Purkinje cell (primary cell): ENCODE measurements at places on chromosomes 12 and 14. TPM values are rescaled to one million over a fixed set of nuclear protein-coding genes. Genes with fewer than 3 reads are reported as not detected.

Gene GPR162
- 3.8 and 14.6 TPM in 2 replicates for polyA plus RNA-seq

Gene GPATCH2L
- polyA plus RNA-seq: 15.3 and 22.5 TPM in 2 replicates

Gene FAM186B
- 0.24 TPM in 1 of 2 replicates, not detected in the other for polyA plus RNA-seq

Gene IAPP
- not detected in 2 replicates for polyA plus RNA-seq

Gene MYH7
- not detected in 2 replicates for polyA plus RNA-seq

Gene KRT7
- polyA plus RNA-seq: not detected in 2 replicates

Gene GARIN6
- 0.91 and 2.3 TPM in 2 replicates for polyA plus RNA-seq

Gene CIROP
- not detected in 2 replicates for polyA plus RNA-seq

Gene ARHGEF40
- polyA plus RNA-seq: 4.0 and 6.3 TPM in 2 replicates

Gene CACNA1C
- polyA plus RNA-seq: 0.39 and 1.1 TPM in 2 replicates

Gene RHEBL1
- 5.3 and 6.9 TPM in 2 replicates for polyA plus RNA-seq

Gene SSPN
- polyA plus RNA-seq: 4.0 and 6.6 TPM in 2 replicates

Gene FOXN4
- polyA plus RNA-seq: 0.40 TPM in 1 of 2 replicates, not detected in the other

Gene DAO
- polyA plus RNA-seq: 35.0 and 35.5 TPM in 2 replicates
